ENCODE measurements at places on chromosomes 5 and 9.

- DNase-seq, result no peak
These were observed 9.4 kb downstream of the SLC6A19 start for GRCh38 chr5:1210832-1211251.

DNA sequence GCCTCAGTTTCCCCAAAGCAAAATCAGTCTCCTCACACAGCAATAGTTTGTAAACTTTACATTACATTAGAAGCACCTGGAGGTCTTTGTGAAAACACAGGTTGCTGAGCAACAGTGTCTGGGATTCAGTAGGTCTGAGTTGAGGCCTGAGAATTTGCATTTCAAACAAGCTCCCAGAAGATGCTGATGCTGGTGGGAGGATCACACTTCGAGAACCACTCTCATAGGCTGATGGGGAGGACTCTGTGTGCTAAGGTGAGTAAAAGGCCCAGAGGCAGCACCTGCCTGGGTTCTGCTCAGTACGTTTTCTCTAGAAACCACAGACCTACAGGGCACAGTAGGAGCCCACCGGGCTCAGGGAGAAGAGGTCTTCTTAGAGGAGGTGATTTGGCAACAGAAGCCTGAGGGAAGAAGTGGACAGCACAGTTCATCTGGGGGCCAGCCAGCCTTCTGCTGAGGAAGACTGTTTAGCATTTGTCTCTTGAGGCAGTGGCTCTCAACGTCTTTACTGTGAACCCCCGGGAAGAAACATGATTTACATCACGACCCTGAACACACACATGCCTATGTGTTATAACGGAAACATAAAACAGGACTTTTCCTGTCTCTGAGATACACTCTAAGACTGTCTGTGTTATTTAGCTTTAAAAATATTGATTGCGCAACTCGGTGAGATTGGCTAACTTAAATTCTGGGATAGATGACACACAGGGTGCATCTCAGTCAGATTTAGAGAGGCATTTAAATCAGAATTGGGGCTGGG is 24.8 kb upstream of the DENND1A start:
- no peak for DNase-seq

- DNase-seq, result no peak
These were observed 87.6 kb downstream of the ADAMTS6 start for GRCh38 chr5:65394087-65394486.

DNA sequence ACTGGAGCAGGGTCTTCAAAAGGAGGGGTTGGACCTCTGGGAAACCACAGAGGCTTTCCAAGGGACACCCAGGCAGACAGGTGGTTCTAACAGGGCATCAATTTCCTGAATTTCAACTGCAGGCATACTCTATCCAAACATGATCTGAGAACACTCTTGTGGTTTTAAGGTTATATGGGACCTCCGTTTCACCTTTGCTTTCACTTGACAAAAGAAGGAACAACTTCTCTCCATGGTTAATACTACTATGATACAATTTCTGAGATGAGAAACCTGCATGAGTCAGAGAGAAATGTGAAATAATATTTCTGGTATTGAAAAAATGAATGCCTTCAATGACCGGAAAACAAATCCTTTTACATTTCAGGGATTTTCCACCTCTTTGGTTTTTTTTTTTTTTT is 28.0 kb upstream of the ERAP1 start:
- DNase-seq, result no peak

- no peak for DNase-seq
These were observed 135.8 kb downstream of the PCSK1 start for GRCh38 chr5:96297290-96297689.

GRCh38 chr5:83385812-83386211 is 85.7 kb upstream of the VCAN start:
- no peak for DNase-seq

DNA sequence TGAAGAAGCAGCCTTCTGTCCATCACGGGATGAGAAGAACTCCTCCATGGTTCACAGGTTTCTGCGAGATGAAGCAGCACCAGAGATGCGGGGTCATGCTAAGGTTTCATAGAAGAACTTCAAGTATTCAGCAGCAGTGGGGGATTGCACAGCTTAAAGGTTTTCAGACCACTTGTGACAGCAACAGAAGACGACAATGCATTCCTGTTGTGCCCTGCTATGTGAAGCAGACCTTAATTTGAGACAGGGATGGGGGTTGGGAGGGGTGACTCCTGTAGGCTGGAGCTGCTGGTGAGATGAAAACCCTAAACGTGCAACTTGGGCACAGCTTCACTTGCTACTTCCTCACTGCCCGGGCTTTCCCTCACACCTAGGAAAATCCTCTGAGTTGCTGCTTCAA is 256.0 kb downstream of the SLIT3 start:
- no peak for DNase-seq

DNA sequence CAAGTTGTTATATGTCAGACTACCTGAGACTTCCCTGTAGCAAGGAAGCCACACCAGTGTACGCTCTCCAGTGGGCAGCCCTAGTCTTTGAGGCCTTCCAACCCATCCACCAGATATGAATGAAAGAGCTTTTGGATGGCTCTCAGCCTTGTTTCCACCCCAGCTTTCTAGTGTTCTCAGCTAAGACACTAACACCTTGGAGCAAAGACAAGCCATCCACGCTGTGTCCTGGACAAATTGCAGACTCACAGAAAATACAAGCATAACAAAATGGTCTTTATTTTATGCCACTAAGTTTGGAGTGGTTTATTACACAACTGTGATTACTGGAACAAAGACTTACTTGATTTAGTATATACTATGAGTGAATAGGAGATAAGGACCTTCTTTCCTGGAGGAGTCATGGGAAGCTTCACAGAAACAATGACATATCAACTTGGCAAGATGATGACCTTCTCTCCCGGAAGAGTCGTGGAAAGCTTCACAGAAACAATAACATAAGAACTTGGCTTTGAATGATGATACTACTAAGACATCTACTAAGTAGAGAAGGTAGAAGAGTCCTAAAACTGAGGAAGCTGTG is 134.0 kb upstream of the VCAN start:
- no peak for DNase-seq

GRCh38 chr9:107312376-107313050 is 29.4 kb downstream of the RAD23B start:
- no peak for DNase-seq

DNA sequence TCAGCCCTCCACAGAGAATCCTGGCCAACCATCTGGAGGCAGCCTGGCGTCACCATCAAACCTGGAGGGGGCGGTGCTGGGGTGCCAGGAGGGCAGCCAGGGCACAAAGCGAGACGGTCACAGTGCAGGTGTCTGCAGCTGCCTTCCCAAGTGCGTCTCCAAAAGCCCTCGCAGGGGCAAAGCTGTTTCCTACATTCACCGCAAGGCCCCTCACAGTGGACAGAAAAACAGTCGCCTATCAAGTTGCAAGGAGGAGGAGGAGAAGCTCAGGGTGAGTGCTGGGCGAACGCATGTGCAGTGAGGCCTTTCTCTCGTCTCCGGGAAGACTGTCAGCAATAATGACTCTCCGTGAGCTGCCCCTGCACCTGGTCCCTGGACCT is 18.0 kb upstream of the LHX3 start:
- no peak for DNase-seq

- no peak for DNase-seq
These were observed 72.2 kb upstream of the HMHB1 start for GRCh38 chr5:143739746-143740145.

Data from T-helper 22 cell (primary cell).